ENCODE measurements at places on chromosomes 3 and 15. TPM values are rescaled to one million over a fixed set of nuclear protein-coding genes. Genes with fewer than 3 reads are reported as not detected.

GRCh38 chr15:41971895-41972252 lies 483 bp downstream of the EHD4 start:
- peak overlapping the region; percentile 58 for H3K27ac ChIP-seq
- peak overlapping the region; percentile 82 for H3K4me3 ChIP-seq
- DNase-seq, result peak; percentile 7
- H3K4me1 ChIP-seq, result peaks cover 34% of the 10 kb centered on the region
- no peaks in the 10 kb centered on the region for H3K27me3 ChIP-seq
- H3K36me3 ChIP-seq, result no peaks in the 10 kb centered on the region

DNA sequence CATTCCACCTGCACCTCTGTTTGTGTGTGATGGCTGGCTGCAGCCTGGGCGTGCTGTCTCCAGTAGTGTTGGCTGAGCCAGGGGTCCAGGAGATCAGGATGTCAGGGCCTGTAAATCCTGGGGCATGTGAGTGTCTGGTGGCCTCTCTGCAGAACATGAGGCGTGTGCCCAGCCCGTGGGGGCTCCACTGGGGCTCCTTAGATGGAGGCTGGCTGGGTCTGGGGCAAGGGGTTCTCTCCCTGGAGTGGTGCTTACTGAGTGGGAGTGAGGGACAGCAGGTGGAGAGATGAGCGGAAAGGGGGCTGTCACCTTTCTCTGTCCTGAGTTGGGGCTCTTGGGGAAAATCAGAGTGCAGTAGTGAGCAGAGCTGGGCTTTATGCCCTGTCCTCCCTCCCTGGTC lies 152.2 kb downstream of the CHDH start:
- H3K4me1 ChIP-seq, result peaks cover 9% of the 10 kb centered on the region
- no peaks in the 10 kb centered on the region for H3K27me3 ChIP-seq
- no peak for DNase-seq
- H3K36me3 ChIP-seq, result no peaks in the 10 kb centered on the region
- H3K27ac ChIP-seq, result no peak overlapping the region

The ARF4 gene
- total RNA-seq, result 184 TPM

- H3K36me3 ChIP-seq, result no peaks in the 10 kb centered on the region
- H3K27me3 ChIP-seq, result no peaks in the 10 kb centered on the region
- H3K4me1 ChIP-seq, result no peaks in the 10 kb centered on the region
- no peak overlapping the region for H3K4me3 ChIP-seq
Observed at GRCh38 chr3:25693238-25693637, 28.5 kb upstream of the TOP2B start.

- no peaks in the 10 kb centered on the region for H3K4me1 ChIP-seq
- DNase-seq, result no peak
- H3K27ac ChIP-seq, result no peak overlapping the region
- peaks cover 1% of the 10 kb centered on the region for H3K27me3 ChIP-seq
- H3K36me3 ChIP-seq, result no peaks in the 10 kb centered on the region
Observed at GRCh38 chr3:39479701-39480414, 12.4 kb downstream of the MOBP start.

DNA sequence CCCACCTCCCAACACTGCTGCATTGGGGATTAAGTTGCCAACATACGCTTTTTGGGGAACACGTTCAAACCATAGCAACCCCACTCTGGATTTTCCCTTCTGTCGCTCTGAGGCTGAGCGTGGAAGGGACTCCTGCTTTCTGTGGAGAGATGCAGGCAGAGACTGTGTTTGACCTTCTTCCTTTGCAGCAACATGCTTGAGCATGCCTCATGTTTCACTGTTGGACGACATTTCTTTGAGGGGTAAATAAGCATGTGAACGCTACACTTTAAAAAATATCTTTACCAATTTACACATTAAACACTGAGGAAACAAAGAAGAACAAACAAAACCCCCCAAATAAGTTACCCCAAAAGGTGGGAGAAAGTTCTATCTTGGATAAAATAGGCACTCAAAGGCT lies 14.2 kb upstream of the MAPK6 start:
- no peak overlapping the region for H3K27ac ChIP-seq
- H3K36me3 ChIP-seq, result no peaks in the 10 kb centered on the region
- H3K4me3 ChIP-seq, result no peak overlapping the region

The CCK gene
- not detected for total RNA-seq

DNA sequence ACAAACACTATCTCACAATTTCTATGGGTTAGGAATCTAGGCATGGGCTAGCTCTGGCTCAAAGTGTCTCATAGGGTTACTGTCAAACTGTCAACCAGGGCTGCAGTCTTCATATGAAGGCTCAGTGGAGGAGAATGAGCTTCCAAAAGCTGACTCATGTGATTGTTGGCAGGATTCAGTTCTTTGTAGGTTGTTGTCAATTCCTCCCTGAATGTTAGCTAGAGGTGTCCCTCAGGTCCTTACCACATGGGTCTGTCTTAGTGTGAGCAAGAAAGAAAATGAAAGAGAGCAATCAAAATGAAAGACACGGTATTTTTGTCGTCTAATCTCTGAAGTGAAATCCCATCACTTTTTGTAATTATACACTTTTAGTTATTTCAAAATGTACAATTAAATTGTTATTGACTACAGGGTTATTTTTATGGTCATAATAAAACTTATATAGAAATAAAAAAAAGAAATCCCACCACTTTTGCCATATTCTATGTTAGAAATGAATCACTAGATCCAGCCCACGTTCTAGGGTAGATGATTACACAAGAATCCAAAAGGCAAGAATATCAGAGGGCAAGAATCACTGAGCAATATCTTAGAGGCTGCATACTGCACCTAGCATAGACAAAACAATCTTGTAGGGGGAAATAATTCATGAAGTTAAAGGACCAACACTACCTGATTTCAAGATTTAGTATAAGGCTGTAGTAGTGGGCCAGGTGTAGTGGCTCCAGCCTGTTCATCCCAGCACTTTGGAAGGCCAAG lies 8.4 kb downstream of the ACSBG1 start:
- no peaks in the 10 kb centered on the region for H3K4me1 ChIP-seq
- no peaks in the 10 kb centered on the region for H3K36me3 ChIP-seq
- no peak overlapping the region for H3K27ac ChIP-seq
- H3K4me3 ChIP-seq, result no peak overlapping the region

- no peak overlapping the region for H3K4me3 ChIP-seq
- no peaks in the 10 kb centered on the region for H3K4me1 ChIP-seq
- H3K36me3 ChIP-seq, result no peaks in the 10 kb centered on the region
Observed at GRCh38 chr3:135803028-135803692, 162.4 kb upstream of the PPP2R3A start.

DNA sequence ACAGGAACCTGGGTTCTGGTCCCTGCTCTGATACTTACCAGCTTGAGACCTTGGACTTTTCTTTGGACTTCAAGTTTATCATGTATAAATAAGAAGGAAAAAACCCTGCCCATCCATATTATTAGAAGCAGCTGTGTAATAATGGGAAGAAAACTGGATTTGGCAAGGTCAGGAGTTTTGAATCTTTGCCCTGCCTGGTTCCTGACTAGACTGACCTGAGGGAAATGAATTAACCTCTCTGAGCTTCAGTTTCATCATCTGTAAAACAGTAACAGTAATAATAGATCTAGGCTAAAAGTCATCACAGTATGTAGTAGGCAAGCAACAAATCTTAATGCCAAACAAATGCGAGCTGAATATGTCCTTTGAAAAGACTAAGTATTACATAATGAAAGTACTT lies 68.8 kb downstream of the FSIP1 start:
- no peak overlapping the region for H3K27ac ChIP-seq
- no peak for DNase-seq
- no peaks in the 10 kb centered on the region for H3K36me3 ChIP-seq
- no peaks in the 10 kb centered on the region for H3K4me1 ChIP-seq
- no peaks in the 10 kb centered on the region for H3K27me3 ChIP-seq

The GOLGA6L7 gene
- not detected for total RNA-seq

DNA sequence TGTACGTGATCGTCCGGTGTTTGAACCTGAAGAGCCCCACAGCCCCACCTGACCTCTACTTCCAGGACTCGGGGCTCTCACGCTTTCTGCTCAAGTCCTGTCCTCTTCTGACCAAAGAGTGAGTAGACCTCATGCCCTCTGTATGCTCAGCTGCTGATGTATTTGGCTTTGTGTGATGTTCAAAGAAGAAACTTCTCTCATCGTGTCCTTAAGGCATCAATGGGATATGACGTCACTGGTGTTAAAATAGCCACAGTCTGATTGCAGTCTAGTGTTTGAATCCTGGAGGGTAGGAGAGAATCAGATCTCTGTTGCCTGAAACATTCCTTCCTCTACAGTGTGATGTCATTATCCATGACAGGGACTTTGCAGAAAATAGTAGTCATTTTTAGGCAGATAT lies 28.1 kb downstream of the ABHD2 start:
- H3K36me3 ChIP-seq, result peaks cover 31% of the 10 kb centered on the region
- H3K4me1 ChIP-seq, result peaks cover 96% of the 10 kb centered on the region
- no peak overlapping the region for H3K4me3 ChIP-seq
- no peak for DNase-seq

- H3K36me3 ChIP-seq, result no peaks in the 10 kb centered on the region
- peak; percentile 78 for DNase-seq
- no peaks in the 10 kb centered on the region for H3K27me3 ChIP-seq
- H3K4me3 ChIP-seq, result no peak overlapping the region
- peak overlapping the region; percentile 40 for H3K27ac ChIP-seq
Observed at GRCh38 chr3:197516517-197516889, 39.3 kb downstream of the BDH1 start.

GRCh38 chr3:8846176-8846575 lies 76.8 kb upstream of the OXTR start:
- no peak overlapping the region for H3K27ac ChIP-seq
- no peak for DNase-seq
- H3K27me3 ChIP-seq, result no peaks in the 10 kb centered on the region
- no peak overlapping the region for H3K4me3 ChIP-seq
- H3K4me1 ChIP-seq, result no peaks in the 10 kb centered on the region

The SCAANT1 gene
- total RNA-seq, result not detected

DNA sequence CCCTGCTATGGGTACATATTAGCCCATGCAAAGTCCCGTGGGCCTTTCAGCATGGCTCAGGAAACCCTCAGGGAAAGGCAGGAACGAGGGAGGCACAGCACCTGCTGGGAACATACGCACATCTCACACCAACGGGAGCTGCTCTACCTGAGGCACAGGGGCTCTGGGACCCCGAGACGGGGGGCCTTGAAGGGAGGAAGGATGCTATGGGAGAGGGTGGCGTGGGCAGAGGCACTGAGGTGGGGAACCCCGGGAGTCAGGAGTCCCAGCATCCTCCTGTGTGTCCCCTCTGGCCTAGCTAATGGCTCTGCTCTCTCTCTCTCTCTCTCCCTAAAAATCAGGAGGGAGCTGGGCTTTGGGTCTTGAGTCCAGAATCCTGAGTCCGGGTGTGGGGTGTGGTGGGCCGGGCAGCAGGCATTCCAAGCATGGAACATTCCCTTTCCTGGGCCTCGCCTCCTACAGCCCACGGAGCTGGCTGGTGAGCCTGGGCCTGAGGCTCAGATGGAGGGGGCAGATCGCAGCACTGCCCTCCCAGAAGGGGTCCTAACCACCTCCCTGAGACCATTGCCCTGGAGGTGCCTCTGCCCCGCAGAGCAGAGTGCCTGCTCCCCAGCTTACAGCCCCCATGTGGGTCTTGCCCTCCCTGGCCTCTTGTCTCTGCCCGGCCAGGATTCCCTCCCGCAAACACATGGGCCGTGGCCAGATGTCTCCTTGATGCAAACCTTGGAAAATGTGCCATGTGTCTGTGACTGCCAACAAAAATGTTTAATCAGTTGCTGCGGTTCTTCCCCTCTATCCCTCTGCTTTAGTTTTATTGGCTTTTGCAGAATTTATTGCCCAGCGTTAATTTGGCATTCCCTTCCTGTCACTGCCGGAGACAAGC lies 101.6 kb downstream of the TMEM266 start:
- peaks cover 71% of the 10 kb centered on the region for H3K27me3 ChIP-seq
- H3K27ac ChIP-seq, result no peak overlapping the region
- H3K36me3 ChIP-seq, result no peaks in the 10 kb centered on the region
- H3K4me3 ChIP-seq, result no peak overlapping the region
- DNase-seq, result no peak

- peaks cover 89% of the 10 kb centered on the region for H3K36me3 ChIP-seq
- peaks cover 20% of the 10 kb centered on the region for H3K4me1 ChIP-seq
- no peak overlapping the region for H3K27ac ChIP-seq
- peak; percentile 60 for DNase-seq
- no peak overlapping the region for H3K4me3 ChIP-seq
- no peaks in the 10 kb centered on the region for H3K27me3 ChIP-seq
Observed at GRCh38 chr15:74635228-74635627, 19.6 kb downstream of the CLK3 start.

GRCh38 chr3:86563400-86563970 lies 427.5 kb downstream of the VGLL3 start:
- H3K36me3 ChIP-seq, result no peaks in the 10 kb centered on the region
- H3K4me1 ChIP-seq, result no peaks in the 10 kb centered on the region
- no peak overlapping the region for H3K27ac ChIP-seq
- H3K27me3 ChIP-seq, result no peaks in the 10 kb centered on the region
- no peak overlapping the region for H3K4me3 ChIP-seq

DNA sequence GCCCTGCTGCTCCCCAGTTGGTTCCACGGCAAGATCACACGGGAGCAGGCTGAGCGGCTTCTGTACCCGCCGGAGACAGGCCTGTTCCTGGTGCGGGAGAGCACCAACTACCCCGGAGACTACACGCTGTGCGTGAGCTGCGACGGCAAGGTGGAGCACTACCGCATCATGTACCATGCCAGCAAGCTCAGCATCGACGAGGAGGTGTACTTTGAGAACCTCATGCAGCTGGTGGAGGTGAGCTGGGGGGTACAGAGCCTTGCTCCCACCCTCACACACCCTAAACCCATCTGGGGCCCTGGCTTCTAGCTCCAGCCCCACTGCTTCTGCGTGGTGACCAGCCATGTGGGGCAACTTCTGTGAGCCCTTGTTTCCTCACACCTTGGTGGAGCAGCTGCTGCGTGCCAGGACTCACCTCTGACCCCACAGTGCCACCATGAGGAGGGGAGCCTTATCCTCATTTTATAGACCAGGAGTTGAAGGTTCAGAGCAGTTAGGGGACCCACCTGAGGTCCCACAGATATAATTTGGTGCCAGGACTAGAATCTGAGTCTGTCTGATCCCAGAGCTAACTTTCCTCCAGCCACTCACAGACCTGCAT lies 13.3 kb upstream of the LMAN1L start:
- H3K27me3 ChIP-seq, result no peaks in the 10 kb centered on the region
- H3K4me3 ChIP-seq, result no peak overlapping the region
- no peak for DNase-seq
- H3K4me1 ChIP-seq, result peaks cover 13% of the 10 kb centered on the region
- no peak overlapping the region for H3K27ac ChIP-seq

The FAM3D gene
- total RNA-seq, result not detected

The BDH1 gene
- total RNA-seq, result 21.2 TPM

DNA sequence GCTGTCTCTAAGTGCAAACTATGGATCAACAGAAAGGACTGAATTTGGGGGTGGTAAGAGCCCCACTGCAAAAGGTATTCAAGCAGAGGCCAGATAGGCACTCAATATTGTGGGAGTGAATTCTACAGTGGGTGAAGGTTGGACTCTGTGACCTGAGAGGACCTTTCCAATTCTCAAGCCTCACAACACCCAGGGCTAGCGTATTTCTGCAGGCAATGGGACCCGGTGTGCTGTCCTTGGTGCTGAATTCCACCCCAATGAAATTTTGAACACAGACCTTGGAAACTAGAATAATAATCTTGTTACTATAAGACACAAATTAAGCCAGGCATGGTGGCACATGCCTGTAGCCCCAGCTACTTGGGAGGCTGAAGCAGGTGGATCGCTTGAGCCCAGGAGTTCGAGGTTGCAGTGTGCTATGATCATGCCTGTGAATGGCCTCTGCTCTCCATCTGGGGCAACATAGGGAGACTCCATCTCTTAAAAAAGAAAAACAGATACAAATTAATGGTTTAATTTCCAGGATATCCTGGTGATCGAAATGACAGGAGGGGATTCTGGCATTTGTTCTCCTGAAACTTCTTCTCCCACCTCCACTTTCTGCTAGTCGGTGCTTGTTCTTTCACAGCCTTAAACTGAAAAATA lies 135.4 kb downstream of the RAB11A start:
- peak; percentile 12 for DNase-seq
- H3K4me3 ChIP-seq, result no peak overlapping the region
- H3K36me3 ChIP-seq, result no peaks in the 10 kb centered on the region
- H3K27ac ChIP-seq, result no peak overlapping the region
- H3K27me3 ChIP-seq, result no peaks in the 10 kb centered on the region
- no peaks in the 10 kb centered on the region for H3K4me1 ChIP-seq

The SLC22A14 gene
- total RNA-seq, result not detected

The GXYLT2 gene
- 7.4 TPM for total RNA-seq

Measured in HepG2 (cell line).